Adrenal gland (tissue), 19 donors: ENCODE measurements at places on chromosomes 13 and 19. TPM values are rescaled to one million over a fixed set of nuclear protein-coding genes. Genes with fewer than 3 reads are reported as not detected.

DNA sequence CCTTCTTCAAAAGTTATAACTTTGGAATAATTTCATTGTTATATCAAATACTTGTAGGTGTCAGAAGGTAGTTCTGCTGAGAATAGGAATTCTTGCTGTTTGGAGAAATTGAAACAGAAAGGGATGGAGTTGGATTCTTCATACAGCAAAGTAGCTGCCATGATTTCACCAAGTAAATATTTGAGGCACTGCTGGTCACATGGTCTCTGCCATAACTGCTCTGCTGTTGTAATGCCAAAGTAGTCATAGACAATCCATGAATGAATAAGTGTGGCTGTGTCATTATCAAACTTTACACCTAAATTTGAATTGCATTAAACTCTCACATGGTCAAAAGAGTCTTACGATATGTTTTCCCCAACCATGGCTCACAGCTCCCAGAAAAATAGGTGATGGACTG, 308.6 kb downstream of the GPC6 start:
- no peak for DNase-seq

GRCh38 chr13:46387064-46387851, at the start of gene RUBCNL:
Gene RUBCNL (minus strand): TSS chr13:46387252. CDS start chr13:46372475, 14,777 bp downstream.
- no peak for DNase-seq

- peak; percentile 99 for DNase-seq
Measured at GRCh38 chr19:8321067-8321985, at the start of the genes NDUFA7 and RPS28. Gene NDUFA7 (minus strand): TSS chr19:8321375. CDS start chr19:8321358, 17 bp downstream. Gene RPS28 (plus strand): TSS chr19:8321496. CDS start chr19:8321531, 35 bp downstream.

- DNase-seq, result no peak
Measured at GRCh38 chr13:91108315-91108714, 239.2 kb upstream of the MIR17HG start.

GRCh38 chr13:25709088-25709487, 337.3 kb downstream of the ATP8A2 start:
- DNase-seq, result no peak

ERICH4 gene
- not detected for total RNA-seq

DNA sequence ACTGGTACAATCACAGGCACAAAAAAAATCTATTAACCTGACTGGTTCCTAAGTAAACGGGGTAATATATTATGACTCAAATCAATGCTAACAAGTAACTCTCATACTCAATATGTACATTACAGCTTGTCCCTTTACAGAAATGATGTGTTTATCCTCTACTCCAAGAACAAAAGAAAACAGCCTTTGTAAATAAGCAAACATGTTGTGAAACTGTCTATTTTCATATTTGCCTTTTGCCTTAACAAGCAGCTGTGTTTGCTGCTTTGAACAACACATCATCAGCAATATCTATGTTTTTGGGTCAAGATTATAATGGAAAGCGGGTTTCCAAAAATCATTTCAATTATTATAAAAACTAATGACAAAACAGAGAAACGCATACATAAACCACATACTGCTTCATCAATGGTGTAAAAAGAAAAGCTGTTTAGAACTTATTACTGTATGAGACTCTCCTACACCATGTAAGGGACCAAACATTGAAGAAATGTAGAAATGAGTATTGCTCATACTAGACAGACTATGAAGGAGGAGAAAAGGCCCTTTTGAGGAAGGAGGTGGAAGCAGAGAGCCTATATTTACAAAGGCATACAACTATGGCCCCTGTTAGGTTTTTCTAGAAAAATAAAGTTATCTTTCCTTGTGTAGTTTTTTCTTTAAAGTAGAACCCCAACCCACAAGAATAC, 14.8 kb downstream of the TBC1D4 start:
- no peak for DNase-seq

DNA sequence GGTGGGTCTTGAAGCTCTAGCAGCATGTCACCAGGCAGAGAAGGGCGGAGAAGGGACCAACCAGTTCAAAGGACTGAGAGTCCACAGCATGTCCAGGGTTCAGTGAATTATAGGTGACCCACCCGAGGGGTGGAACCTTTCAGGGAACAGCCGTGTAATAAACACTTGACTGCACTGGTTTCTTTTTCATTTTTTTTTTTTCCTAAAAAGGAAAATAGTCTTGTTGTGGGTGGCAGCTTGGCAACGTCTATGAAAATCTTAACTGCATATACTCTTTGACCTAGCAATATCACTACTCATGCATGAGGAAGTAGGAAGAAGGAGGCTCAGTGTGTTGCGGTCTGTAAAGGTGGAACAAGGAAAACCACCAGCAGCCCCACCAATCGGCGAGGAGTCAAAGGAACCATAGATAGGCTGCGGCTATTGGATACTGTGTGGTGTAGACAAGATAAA, 13.0 kb upstream of the MYH14 start:
- no peak for DNase-seq

- no peak for DNase-seq
Measured at GRCh38 chr13:109593230-109593629, 193.2 kb downstream of the IRS2 start.

DNA sequence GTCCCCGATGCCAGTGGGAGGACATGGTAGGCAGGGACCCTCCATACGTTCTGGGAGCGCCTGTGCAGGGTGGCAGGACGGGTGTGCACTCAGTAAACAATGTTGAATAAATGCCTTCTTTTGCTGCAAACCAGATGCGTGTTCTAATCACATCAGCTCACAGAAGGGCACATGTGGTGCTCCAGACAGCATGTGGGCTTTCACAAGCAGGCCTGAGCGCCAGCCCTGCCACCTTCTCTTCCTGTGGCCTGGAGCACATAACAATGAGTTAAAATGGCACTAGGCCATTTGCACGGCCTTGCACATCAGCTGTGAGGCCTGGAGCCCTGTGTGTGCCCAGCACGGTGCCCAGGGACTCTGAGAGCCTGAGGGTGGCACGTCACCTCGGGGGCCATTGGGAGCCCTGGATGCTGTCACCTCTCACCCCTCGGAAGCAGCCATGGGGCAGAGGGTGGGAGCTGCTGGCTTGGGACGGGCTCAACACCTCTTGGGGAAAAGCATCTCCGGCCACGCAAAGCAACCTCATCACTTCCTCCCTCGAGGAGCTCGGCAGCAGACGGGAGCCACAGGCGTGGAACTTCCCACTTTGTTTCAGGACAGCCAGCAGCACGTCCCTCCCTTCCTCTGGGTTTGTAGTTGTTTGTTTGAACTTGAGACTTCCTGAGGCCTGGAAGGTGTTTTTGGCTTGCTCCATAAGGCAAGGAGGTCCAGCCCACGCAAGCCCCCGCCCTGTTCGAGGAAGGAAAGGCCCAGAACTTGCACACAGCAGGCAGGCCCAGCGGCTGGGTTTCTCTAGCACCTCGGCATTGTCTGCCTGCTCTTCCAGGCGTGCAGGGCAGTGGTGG, 9.8 kb downstream of the MCF2L start:
- DNase-seq, result no peak
